Right renal cortex interstitium (tissue), 3 donors: ENCODE measurements at places on chromosomes 3 and 15.

DNA sequence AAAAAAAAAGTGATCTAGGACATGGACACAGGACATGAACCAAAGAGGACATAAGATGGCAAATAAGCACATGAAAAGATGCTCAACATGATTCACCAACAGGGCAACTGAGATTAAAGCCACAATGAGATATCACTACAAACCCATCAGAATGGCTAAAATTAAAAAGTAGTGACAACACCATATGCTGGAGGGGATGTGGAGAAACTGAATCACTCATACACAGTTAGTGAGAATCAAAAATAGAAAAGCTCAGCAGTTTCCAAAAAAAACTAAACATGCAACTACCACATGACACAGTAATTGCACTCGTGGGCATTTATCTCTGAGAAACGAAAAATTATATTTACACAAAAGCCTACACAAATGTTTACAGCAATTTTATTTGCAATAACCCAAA is 27.9 kb upstream of the ACKR4 start:
- DNase-seq: no peak

GRCh38 chr3:69130689-69131088 is 8.3 kb upstream of the LMOD3 start:
- DNase-seq: no peak

DNA sequence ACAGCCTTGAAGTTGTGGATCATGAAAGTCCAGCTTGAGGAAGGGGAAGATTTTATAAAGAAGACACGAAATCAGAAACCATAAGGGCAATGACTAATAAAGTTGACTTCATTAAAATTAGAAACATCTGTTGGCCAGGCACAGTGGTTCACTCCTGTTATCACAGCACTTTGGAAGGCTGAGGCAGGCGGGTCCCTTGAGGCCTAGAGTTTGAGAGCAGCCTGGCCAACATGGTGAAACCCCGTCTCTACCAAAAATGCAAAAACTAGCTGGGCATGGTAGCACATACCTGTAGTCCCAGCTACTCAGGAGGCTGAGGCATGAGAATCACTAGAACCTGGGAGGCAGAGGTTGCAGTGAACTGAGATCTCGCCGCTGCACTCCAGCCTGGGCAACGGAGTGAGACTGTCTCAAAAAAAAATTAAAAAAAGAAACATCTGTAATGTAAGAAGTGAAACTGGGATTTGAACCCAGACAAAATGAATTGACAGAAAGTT is 7.9 kb upstream of the UBXN7 start:
- DNase-seq: no peak

DNA sequence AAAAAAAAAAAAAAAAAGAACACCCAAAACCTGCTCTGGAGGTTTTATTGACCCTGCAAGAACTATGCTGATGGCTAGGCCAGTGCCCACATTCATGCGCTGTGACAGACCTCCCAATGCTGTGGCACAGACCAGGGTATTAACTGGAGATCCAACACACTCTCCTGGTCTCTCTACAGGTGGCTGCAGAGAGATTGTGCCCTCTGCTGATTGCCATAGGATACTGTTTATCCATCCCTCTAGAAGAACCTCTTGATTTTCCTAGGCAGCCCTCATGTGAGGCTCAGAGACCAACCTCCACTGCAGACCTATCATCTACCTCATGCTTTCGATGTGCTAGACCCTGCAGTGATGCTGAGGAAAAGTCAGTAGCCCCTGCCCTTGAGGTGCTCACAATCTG is 125.5 kb upstream of the TRIM42 start:
- no peak for DNase-seq

- DNase-seq: no peak
Observed at GRCh38 chr3:43735618-43736017, 44.9 kb downstream of the ABHD5 start.

GRCh38 chr3:10779293-10779805 is 36.7 kb upstream of the SLC6A11 start:
- no peak for DNase-seq

DNA sequence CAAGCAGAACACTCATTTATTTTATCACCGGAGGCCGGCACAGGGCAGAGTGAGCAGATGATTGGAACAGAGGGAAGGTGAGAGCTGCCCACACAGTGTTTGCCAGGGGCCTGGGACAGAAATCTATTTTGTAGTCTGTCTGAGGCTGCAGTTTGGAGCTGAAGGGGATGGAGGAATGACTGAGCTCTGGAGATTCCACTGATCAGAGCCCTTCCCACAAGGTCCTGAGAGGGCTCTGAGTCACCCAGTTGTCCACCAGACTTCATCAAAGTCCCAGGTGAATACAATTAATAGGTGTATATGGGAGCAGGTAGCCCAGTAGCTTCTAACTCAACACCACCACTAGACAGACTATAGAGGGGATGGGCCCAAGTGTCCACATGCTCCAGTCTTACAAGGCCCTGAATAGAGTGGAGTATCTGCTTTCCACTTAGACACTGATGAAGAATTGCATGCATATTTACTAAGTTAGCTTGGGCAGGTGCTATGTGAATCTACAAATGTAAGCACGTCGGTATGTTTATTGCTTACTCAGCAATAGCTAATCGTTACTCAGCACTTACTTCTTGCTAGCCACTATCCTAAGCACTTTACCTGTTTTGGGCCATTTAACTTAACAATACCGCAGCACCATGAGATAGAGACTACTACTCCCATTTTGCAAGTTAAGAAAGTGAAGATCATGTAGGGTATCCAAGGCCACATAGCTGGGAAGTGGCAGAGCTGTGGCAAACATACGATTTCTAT is 2.7 kb upstream of the STARD5 start:
- DNase-seq: no peak

GRCh38 chr3:24582431-24583403 is 88.1 kb upstream of the THRB start:
- no peak for DNase-seq

GRCh38 chr3:82114589-82114988 is 353.1 kb upstream of the GBE1 start:
- no peak for DNase-seq

- DNase-seq: no peak
Observed at GRCh38 chr15:48032911-48033310, 87.9 kb upstream of the SLC24A5 start.

GRCh38 chr3:17557749-17558463 is 184.5 kb downstream of the TBC1D5 start:
- no peak for DNase-seq
